ENCODE measurements at places on chromosomes 1 and 21. TPM values are rescaled to one million over a fixed set of nuclear protein-coding genes. Genes with fewer than 3 reads are reported as not detected.

Gene DNAI4
- total RNA-seq = 17.1 TPM

DNA sequence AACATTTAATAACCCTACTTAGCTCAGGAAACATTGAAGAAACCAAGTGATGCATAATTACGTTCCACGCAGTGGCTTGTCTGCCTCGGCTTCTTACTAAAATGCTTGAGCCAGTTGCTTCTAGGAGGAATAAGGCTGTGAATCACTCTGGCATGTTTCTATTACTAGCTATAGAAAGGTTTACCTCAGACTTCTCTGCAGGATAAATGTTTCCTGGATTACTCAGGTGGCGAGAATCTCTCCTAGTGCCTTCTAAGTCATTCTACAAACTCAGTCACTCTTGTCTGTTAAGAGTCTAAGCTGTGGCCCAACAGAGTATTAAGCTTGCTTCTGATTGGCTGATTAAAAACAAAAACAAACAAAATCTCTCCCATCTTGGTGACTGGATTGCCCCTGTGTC is 92.0 kb upstream of the RALGPS2 start:
- DNase-seq = no peak

DNA sequence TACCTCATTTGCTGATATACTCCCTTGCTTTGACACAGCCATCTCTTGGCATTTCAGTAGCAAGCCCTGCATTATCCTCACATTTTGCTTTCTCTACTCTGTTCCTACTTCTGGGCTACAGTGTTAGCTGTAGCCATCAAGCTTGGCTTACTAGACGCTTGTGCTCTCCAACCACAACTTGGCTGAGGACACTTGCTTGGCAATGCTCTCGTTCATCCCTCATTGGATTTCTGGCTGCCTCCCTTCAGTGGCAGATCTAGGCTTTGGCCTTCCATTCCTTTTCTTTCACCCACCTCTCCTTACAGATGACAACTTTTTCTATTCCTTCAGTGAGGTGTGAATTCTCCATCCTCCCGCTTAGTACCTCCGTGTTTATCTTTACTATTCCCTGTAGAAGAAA is 428.7 kb upstream of the LRRC7 start:
- DNase-seq = no peak

Gene EXTL1
- total RNA-seq = 1.6 TPM

Gene C1orf50
- 6.7 TPM for total RNA-seq

DNA sequence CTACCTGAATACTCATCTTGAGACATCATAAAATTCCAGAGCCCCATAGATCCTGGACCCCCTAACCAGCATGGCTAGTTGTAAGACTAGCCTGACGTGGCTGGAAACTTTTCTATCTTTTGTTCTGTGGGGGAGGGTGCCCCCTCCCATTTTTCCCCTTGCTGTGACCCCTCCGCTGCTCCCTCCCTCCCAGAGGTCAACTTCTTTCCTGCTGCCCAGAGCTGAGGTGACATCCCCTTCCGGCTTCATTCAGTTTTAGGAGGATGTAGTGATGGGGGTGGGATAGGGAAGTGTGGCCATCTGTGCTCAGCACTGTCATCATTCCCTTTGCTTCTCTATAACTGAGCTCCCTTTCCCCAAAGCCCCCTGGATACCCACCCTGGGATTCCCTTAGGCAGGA is 4.4 kb upstream of the SLC41A1 start:
- DNase-seq = no peak

Gene DCDC2B
- total RNA-seq = not detected

Data from mucosa of gallbladder (tissue), 1 donor.